ENCODE measurements at places on chromosomes 1 and 21.
A peak's percentile ranks its signal among the peaks of the same experiment; 100 is the strongest.

- no peak for DNase-seq
Observed at GRCh38 chr1:235642011-235642942, 7.3 kb downstream of the GNG4 start.

DNA sequence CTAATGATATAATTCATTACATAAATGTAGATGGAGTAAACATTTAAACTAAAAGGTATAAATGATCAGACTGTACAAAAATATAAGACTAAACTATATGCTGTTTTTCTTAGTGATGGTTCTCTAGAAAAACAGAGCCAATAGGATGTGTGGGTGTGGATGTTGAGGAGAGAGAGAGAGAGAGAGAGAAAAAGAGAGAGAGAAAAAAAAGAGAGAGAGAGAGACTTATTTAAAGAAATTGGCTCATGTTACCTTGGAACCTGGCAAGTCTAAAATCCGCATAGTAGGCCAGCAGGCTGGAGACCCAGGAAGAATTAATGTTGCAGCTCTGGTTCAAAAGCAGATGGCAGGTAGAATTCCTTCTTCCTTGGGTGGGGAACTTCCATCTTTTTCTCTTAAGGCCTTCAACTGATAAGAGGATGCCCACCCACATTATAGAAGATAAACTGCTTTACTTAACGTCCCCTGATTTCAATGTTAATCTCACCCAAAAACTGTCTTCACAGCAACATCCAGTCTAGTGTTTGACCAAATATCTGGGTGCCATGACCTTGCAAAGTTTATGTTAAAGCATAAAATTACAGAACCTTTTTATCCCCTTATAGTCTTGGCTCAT is 74.3 kb upstream of the KCNJ15 start:
- DNase-seq = no peak

DNA sequence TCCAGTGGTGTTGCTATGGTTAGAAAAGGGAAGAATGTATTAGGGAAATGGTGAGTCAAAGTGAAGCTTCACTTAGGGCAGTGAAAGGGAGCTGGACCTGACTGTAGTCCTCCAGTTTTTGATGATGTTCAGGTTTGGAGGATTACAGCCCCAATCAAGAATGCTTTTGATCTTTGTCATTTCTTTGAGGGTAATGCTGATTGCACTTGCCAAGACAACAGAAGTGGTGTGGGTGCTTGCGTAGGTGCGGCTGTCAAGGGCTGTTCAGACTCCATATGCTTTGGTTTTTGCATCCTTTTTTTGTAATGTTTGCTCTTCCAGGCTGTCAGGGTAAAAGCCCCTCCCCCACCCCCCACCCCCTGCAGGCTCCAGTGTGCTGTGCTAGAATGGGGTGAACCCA is 38.9 kb downstream of the HHAT start:
- no peak for DNase-seq

- no peak for DNase-seq
Observed at GRCh38 chr1:6962996-6963911, 178.0 kb downstream of the CAMTA1 start.

GRCh38 chr1:215606564-215607168 is 39.6 kb downstream of the KCTD3 start:
- no peak for DNase-seq

DNA sequence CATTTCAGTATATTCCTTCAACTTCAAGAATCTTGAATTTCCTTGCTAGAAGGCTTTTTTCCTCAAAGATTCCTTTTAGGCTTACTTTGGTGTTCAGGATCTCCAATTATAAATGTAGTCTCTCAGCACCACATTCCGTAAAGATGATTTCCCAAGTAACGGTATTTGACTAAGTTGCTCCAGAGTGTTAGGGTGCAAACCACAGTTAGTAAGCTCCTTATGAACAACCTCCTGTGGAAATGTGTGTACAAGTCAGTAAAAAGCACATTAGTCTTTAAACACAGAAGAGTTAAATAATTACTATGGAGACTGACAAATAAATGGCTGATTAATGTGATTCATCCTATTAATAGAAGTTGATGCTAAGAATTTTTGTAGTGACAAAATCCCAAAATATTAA is 10.3 kb downstream of the DONSON start:
- DNase-seq = no peak

DNA sequence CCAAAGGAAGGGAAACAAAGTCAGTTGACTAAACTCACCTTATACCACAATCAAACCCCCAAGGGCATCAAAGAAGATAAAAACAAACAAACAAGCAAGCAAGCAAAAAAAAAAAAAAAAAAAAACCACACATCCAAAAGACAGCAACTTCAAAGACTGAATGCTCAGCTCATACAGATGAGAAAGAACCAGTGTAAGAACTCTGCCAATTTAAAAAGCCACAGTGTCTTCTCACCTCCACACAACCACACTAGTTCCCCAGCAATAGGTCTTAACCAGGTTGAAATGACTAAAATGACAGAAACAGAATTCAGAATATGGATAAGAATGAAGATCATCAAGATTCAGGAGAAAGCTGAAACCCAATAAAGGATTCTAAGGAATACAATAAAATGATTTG is 193.4 kb downstream of the FAF1 start:
- no peak for DNase-seq

GRCh38 chr1:227895828-227896685 is 51.7 kb downstream of the WNT9A start:
- peak; percentile 1 for DNase-seq

- no peak for DNase-seq
Observed at GRCh38 chr1:95278173-95279006, 44.4 kb downstream of the RWDD3 start.

DNA sequence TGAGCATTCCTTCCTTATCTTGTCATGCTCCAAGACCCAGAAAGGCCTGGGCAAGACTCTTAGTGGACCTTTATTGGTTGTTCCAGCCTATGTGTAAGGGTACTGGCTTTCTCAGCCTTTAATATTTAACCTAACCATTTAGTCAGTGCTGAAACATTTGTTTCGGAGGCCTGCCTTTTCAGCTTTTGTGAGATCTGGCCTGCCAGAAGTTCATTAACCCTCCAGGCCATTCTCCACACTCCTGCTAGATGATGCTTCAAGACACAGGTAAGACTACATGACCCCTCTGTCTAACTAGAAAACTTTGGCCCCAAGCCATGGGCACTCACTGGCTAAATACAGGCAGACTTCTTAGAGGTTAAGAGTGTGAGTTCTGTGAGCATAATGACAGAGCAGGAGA is 138.4 kb upstream of the ZP4 start:
- no peak for DNase-seq

GRCh38 chr1:71080739-71081696 is at the start of gene ZRANB2:
Gene ZRANB2 (minus strand): TSS chr1:71081035. CDS start chr1:71080995, 40 bp downstream.
- DNase-seq = peak; percentile 94

DNA sequence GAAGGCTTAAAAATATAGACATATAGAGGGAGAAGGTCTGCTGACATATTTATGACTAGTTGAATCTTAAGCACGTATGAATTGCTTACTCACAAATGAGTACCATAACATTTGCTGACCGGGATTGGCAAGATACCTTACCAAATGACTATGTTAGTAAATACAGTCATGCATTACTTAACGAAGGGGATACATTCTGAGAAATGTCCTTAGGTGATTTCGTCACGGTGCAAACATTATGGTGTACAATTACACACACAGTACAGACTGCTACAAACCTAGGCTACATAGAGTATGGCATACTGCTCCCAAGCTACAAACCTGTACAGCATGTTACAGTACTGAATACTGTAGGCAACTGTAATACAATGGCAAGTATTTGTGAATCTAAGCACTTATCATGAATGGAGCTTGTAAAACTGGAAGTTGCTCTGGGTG is 19.4 kb upstream of the UBE2U start:
- DNase-seq = no peak

DNA sequence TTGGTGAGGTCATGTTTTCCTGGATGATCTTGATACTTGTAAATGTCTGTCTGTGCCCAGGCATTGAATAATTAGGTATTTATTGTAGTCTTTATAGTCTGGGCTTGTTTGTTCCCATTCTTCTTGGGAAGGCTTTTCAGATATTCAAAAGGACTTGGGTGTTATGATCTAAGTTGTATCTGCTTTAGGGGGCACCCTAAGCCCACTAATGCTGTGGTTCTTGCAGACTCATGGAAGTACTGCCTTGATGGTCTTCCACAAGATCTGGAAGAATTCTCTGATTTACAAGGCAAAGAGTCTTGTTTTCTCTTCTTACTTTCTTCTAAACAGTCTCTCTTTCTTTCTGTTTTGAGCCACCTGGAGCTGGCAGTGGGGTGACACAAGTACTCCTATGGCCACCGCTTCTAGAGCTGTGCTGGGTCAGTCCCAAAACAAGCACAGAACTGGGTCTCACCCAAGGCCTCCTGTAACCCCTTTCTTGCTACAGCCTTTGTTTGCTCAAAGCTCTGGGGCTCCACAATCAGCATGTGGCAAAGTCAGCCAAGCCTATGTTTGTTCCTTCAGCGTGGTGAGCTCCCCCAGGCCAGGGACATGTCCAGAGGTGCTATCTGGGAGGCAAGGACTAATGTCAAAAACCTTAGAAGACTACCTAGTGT is 12.6 kb downstream of the VN1R5 start:
- no peak for DNase-seq

GRCh38 chr1:199291022-199291740 is 652.3 kb downstream of the PTPRC start:
- no peak for DNase-seq

GRCh38 chr1:1941211-1941841 is 22.2 kb upstream of the TMEM52 start:
- no peak for DNase-seq
